ENCODE measurements at places on chromosomes 6 and 20.

DNA sequence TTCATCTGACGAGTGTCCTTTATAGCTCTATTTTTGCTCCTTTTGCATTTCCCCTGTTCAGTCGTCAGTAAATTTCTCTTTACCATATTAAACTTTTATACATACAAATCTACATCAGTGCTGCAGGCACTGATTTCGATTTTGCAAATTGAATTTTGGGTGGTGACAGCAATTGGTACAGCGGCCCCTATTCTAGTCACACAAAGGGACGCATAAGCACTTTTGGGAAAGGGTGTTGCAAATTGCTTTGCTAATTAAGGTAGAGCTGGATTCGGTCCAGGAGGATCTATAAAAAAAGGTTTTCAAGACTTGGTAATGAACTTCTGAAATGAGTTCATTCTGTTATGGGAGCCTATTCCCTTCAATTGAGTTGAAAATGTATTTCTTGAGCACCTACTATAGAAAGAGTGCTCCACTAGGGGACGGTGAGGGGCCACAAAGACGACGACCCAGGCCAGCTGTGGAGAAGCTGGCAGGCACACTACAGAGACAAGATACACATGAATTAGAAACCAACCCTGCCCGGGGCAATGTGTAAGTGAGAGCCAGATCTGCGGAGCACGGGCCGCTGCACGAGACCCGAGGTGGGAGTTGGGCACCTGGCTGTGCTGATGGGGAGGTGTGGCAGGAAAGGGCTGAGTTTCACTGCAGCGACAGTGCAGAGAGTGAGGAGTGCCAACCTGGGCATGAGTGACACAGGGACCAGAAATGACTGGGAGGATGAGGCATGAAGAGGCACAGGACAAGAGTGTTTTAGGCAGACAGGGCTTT, 5.4 kb downstream of the UQCC2 start:
- no peak for DNase-seq

- DNase-seq: no peak
Observed at GRCh38 chr20:43590036-43590391, 723 bp upstream of the IFT52 start.

DNA sequence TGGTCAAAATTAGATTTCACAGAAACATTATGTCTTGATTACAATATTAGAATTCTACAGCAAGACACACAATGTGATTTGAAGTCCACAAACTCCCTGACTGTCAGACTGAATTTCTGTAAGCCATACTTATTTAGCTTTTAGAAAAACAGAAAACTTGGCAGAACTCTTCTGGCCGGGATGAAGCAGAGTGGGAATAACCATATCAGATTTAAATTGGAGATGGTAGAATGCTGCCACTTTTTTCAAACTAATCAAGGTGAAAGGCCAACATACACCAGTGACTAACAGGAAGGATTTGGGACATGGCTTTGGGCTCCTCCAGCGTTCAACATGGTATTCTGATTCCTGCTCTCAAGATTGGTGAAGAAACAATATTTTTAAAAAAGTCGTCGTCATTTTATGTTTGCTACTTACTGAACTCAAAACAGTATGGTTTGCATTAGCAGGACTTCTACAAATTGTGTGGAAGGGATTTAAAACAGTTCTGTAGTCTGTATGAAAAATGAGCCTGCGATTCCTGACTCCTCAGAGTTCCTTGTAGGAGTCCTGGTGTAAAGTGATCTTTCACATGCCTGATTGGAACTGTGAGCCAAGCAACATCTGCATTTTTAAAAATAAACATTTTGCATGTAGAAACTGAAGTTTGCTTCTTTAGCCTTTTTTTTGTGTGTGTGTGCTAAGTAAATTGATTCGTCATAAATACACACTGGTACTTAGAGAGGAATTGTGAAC, 297.9 kb upstream of the SOX4 start:
- no peak for DNase-seq

DNA sequence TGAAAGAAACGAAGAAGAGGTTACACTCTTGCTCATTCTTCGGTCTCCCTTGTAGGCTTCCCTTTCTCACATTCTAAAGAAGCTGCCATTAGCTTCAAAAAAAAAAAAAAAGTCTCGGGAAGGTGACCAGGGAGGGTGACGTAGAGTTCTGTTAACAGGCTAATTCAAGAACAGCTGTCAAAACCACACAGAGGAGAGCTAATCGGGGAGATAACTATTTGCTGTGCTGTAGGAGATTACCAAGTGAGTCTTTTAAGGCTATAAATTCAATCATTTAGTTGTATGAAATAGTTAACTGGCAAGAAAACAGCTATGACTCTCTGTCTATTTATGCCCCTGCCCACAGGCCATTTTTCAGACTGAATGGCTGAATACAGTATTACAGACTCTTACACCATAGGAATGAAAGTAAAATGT, 256.8 kb downstream of the SYNE1 start:
- DNase-seq: peak; percentile 38

DNA sequence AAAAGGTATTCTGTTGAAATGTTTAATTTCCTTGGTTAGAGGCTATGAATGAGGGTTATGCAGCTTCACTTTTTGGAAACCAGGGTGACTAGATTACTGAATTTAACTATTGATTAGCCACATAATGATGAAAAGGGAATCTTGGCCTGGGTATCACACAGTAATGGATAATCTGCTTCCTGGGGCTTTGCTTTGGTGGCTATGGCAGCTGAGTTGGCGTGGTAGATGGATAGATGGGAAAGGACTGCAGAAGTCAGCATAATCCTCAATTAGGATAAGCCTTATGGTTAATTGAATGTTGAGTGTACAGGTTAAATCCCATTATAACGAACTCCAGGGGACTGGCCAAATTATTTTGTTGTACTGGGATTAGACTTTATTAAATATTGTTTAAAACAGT, 5.2 kb downstream of the NCOA3 start:
- no peak for DNase-seq

- no peak for DNase-seq
Observed at GRCh38 chr6:129110690-129111343, 227.9 kb downstream of the LAMA2 start.

DNA sequence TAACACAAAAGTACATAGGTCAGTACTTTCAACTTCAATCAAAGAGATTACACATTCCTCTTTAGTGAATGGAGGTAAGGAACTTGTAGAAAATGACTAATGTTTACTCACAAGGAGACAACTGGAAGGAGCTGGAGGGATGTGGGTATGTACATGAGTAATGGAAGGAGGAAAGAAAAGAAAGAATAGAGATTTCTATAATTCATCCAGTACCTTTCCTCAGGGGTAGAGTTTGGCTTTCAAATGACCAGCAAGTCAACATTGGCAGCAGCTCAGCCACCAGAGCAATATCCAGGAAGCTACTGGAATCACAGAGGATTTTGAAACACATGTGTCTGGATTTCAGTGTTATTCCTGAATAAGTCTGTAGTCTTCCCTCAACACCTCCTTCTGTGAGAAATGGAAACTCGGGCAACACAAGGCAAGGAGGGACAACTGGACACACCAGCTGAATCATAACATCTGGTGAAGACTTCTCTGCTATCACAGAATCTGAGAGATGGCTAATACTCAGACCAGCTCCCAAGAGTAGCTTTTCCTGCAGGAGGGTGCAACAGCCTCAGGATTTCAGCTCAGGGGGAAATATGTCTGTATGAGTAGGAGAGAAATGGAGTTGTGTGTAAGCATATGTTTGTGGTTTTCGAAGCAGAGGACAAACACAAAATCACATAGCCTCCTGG, 98.8 kb downstream of the HAO1 start:
- peak; percentile 67 for DNase-seq

- DNase-seq: no peak
Observed at GRCh38 chr6:68008445-68008844, 626.6 kb upstream of the ADGRB3 start.

DNA sequence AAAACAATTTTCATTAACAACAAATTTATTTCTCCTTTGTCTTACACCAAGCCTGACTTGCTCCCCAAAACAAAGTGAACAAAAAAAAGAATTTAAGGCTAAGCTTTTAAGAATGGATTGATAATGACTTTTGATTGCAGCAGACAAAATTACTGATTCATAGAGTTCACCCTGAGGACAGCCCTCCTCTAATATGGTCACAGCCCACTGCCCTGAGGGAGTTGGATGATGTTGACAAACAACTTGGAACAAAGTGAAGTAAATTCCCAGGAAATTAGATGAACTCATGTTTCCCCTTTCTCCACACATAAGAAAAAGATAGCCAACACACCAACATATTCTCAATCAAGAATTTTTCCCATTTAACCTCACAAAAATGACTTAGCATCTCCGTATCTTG, 7.7 kb upstream of the ISM1 start:
- no peak for DNase-seq

Data from RCC 7860 (cell line).